CD4-positive, alpha-beta T cell treated with Interleukin-4 for 4 hours (primary cell): ENCODE measurements at places on chromosomes 6 and 20.

GRCh38 chr6:16543521-16543920 is 217.7 kb downstream of the ATXN1 start:
- DNase-seq: no peak

GRCh38 chr6:110282412-110282811 is 75.7 kb downstream of the METTL24 start:
- no peak for DNase-seq

DNA sequence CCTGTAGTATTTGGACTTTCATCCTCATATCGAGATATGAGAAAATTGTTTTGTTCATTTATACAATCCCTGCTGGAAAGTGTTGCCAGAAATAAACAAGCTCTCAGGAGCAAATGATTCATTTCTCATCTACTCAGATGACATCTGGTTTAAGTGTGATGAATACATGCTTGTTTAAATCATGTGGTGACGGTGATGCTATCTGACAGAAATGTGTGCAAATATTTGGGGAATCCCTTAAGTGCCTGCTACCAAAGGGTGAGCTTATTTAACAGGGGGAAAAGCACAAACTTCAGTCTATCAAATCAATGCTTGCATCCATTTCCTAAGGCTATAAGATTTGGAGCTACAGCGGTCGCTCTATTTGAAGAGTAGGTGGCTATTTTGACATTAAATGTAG is 368.3 kb upstream of the SASH1 start:
- no peak for DNase-seq

- DNase-seq: no peak
Measured at GRCh38 chr6:14294270-14294951, 176.8 kb downstream of the CD83 start.

DNA sequence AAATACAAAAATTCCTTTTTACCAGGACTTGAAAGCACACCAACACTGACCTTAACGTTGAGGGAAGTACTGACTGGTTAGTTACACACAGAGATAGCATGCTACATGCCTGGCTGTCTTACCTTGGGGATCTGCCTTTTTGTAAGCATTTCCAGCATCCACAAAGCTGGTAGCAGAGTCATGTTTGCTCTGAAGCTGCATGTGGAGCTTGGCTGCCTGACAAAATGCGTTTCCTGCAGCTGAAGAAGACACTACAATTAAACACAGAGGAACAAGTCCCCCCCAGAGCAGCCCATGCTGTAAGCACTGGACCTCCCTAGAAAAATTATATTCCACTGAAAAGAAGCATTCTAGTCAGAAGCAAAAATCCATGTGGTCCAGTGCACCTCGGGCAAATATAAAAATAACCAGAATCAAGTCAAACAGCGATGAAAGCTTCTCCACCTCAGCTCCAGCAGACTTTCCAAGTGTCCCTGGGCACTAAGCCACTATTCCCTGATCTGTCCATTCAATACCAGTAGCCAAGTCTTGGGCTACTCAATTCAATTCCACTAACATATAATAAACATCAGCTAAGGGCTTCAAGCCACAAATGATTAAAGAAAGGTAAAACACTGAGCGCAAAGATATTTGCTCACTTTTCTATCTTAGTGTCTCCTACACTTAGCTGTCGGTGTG is 24.2 kb downstream of the NAPB start:
- no peak for DNase-seq

DNA sequence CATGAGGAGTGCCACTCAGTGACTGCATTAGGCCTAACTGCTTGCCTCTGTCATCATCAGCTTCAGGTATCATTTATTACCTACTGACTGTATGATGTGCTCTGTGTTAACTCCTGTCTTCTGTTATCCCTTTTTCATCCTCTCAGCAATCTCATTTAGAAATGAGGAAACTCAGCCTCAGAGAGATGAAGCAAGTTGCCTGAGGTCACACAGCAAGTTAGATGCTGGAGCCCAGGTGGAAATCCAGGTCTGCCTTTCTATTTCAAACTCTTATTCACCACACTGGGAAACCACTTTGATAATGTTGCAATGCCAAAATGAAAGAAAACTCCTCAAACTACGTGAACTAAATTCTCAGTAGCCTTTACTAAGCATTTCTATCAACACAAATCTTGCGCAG is 1.3 kb downstream of the FERMT1 start:
- DNase-seq: no peak

- no peak for DNase-seq
Measured at GRCh38 chr6:28953585-28954258, 29.9 kb upstream of the TRIM27 start.

GRCh38 chr20:45044601-45045000 is 56.3 kb downstream of the KCNS1 start:
- DNase-seq: no peak

DNA sequence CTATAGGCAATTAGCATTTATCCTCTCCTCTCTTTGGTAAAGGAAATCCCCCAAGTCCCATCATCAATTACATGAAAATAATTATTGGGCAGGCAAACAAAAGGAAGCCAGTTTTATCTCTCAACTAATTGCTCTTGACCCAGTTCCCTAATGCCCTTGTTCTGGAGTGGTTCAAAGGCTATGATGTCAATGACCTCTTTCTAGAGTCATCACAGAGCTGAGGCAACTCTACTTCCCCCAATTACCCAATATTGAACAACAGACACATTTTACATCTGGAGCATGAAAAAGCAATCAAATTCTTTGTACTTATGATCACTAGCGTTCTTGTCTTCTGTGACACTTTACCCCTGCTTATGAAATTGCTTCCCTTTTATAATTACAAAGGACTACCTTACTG is 43.5 kb downstream of the NT5E start:
- no peak for DNase-seq

DNA sequence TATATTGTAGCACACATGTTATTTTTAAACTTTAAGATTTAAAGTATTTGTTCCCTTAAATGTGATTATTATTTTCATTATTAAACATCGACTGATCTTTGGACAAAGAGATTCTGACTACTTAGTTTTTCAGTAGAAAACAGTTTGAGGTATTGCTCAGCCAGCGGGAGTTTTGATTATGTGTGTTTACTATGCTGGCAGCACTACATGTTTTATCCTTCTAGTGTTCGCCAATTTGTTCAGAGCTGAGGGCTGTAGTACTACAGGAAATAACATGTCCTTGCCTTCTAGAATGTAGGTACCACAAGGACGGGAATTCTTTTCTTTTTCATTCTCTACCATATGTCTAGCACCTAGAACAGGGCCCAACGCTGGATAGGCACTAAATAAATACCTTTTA is 11.1 kb upstream of the LCA5 start:
- DNase-seq: no peak

DNA sequence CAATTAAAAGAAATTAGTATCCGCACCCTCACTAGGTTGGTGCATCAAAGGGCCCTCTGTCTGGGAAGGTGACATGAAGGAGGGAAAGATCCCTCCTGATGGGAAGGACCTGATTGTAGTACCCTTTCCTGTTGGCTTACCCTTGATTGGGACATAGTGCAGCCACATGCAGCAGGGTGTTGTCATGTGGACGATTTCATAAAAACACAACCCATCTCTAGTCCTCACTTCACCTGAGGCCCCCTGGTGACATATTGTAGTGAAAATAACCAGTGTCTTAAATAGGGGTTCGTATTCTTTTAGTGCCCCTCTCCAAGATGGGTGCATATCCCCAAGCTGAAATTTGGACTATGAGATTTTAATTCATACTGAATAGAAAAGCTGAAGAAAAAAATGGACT is 97.3 kb downstream of the SLX4IP start:
- no peak for DNase-seq

DNA sequence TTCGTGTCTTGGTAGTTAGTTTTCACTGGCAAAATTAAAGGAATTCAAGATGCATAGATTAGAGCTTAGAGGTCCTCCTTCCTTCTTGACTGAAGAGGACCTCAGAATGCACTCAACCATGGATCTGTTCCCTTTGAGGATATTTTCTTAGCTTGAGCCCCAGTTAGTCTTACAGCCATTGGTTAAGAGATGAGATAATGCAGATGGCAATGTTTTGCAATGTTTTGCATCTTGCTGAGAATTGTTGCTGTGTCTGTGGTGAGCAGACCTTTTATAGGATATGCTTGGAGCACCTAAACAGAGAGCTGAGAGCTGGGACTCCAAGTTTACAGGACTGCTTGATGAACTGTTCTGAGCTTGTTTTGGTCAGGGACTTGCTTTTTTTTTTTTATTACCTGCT is 107.5 kb downstream of the TMEM170B start:
- no peak for DNase-seq

DNA sequence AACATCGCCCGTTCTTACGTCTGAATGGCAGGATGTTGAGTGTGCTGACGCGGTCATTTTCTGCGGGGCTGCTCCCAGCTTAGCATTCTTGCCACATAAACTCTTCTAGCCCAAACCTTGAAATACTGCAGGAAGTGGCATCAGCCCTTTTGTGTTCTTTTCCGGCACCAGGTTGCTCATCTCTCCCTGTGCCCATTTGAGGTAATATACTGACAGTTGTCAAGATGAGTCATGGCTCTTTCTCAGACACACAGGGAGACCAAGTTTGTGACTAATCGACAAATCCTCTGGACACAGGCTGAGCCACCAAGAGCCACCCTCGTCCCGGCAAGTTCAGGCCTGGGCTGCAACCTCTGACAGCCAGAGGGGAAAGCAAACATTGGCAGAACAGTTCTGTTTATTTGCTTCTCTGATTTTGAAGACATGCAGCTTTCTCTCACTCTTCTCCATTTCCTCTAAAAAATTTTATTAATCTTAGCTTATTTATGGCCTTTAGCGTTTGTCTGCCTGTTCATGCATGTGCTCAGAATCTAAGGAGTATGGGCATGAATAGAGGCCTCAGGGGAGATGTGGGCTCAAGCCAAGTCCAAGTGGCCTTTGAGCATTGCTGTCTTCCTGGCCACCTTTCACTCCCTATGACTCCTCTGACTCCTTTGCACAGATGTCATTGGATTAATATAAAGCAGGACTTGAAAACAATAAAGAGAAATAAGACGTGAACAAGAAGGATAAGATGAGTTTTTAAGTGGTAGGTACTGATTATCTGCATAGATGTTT is 328.2 kb upstream of the JAG1 start:
- no peak for DNase-seq

DNA sequence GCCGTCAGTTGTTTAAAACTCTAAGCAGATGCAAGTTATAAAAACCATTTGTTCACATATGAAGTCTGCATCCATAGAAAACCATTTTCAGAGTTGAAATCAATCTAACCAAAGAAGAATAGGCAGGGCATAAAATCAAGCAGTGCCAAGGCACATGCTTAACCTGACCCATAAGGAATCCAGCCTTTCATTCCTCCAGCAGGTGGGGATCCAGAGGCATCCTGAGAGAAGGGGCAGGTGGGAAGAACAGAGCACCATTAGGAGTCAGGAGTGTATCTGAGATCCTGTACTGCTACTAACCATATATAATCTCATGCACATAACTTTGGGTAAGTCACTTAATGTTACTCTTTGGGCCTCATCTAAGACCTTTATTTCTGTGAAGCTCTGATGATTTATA is 29.4 kb upstream of the FOXO3 start:
- DNase-seq: no peak

DNA sequence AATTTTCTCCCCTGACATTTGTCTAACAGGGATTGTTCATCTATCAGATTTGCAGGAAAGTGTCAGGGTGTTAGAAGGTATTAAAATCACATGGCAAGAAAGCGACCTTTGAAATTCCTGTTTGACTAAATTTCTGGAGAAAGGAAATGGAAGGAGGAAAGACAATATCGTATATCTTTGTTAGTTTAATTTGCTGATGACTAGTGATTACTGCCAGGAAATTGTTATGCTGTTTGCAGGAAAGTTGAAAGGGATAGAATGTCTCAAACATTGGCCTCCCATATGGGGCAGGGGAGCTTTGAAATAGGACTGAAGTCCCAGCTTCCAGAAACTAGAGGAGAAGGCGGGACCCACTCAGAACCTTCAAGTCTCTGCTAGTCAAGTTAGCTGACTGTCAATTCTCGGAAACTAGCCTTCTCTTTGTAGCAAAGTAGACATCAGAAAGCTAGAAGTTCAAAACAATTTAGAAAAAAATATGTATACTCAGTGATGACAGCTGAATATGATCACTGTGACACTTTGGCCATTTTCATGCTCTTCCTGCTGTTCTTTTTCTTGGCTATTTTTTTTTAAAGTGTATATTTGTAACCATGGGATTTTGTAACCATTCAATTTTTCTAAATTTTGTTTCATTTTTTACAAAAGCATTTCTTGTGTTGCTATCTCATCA is 53.4 kb upstream of the RALGAPA2 start:
- no peak for DNase-seq

DNA sequence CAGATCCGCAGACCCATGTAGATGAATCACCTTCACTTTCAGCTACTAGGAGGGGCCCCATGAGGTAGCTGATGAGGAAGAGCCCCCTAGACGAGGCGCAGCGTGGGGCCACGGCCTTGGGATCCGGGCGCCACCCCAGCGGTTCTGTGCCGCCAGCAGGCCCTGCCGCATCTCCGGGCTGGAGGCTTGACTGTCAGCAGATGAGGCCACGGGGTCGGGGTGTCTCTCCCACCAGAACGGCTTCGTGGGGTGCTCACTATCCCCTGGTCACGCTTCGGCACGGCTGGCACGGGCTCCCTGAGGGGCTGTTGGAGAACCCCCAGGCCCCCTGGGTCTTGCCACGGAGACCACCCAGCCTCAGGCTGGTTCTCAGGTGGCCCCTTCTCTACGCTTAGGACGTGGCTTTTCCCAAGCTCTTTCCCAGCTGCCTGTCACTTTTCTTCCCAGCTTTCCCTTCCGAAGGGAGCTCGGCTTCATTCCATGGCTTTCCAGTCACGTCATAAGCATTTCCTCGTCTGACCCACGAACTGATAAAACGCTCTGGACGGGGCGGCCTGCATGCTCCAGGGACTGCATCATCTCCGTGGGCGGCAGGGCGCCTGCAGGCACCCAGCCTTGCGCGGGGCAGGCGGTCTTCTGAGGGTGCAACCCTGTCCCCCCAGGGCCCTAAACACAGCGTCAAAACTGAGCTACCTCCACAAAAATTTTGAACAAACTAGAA is 85.9 kb downstream of the THBS2 start:
- no peak for DNase-seq

DNA sequence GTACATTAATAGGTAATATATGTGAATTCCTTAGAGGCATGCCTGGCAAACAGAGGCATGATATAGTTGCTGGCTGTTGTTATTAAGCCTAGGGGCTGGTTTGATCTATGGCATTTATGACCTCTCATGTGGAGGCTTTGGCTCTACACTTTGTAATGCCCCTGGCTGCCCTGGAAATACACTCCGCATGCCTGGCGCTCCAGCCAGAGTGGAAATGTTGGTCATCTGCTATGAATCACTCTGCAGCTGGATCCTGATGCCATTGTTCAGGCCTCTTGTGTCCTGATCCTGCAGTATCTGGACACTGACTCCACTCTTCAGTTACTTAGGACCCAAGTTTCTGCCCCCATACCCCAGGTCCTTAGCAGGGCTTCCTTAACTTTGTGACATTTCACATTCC is 200.5 kb upstream of the PCSK2 start:
- no peak for DNase-seq
